ENCODE measurements at places on chromosomes 1 and 21.

DNA sequence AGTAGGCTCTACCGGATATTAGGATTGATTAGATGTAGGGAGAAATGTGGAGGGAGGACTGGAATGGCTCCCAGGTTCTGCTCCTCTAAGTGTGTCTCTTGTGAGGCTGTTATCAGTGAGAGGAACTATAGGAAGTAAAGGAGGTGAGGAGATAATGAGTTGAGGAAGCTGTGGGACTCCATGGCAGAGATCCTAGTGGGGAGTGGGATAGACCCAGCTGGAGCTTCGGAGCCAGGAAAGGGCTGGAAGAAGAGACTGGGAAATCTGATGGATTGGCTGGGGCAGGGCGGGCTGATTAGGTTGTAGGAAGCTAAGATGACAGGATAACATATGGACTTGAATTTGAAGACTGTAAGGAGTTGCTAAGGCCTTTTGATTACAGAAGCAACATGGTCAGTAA lies 14.8 kb upstream of the BCL9 start:
- DNase-seq, result no peak

DNA sequence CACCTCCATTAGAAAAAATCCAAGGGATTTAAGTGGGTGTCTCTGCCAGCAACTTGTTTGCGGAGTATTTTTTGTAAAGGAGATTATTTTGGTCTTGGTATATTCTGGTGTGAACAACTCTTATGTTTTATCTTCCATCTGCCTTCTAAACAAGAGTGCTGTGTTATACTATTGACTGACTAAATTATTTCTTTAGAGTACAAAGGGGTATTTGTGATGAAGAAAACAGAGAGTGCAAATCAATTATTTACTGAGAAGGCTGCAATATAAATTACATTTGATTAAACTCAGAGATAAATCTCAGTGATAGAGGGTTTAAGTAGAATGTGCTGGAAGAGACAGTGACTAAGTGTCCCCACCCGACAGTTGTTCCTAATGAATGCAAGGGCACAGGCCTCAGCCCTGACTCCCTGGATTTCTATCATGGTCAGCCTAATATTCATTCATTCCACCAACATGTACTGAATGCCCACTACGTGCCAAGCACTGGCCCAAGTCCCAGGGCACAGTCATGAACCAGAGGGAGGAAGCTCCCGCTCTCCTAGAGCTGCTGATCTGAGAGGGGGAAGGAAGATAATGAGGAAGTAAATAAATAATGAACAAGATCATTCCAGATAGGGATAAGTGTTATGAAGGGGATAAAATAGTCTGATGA lies 196.9 kb upstream of the C8B start:
- no peak for DNase-seq

DNA sequence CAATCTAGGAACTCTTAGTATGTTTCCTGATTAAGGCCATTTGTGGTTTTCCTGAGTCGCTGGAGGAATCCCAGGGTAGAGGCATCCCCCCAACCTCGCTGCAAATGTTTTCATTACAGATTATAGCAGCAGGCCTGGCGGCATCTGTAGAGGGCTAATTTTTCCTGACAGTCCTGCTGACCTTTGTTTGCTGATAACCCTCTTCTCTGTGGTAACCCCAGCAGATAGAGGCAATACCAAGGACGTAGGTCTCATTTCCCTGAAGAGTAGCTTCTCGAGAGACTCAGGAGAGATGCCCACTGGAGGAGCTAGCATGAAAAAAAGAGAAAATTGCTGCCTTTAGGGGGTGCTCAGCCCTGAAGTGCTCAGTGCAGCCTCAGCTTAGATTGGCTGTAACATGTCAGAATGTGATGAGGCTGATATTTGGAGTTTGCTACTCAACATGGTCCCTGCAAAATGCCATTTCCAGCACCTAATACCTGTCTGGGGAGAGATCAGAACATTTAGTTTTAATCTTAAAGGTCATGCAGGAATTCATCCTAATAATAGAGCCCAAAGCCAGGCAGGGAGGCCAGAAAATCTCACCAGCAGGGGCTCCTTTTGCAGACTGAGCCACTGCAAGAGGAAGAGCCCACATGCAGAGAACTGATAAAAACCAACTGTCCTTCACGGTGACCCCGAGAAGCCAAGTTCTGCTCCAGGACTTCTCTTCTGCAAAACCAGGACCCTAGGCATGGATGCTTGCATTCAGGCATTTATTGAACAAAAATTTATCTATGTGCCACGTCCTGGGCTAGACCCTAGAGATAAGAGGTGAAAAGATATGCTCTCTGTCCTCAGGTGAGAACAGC lies 184.5 kb downstream of the KAZN start:
- DNase-seq, result no peak

DNA sequence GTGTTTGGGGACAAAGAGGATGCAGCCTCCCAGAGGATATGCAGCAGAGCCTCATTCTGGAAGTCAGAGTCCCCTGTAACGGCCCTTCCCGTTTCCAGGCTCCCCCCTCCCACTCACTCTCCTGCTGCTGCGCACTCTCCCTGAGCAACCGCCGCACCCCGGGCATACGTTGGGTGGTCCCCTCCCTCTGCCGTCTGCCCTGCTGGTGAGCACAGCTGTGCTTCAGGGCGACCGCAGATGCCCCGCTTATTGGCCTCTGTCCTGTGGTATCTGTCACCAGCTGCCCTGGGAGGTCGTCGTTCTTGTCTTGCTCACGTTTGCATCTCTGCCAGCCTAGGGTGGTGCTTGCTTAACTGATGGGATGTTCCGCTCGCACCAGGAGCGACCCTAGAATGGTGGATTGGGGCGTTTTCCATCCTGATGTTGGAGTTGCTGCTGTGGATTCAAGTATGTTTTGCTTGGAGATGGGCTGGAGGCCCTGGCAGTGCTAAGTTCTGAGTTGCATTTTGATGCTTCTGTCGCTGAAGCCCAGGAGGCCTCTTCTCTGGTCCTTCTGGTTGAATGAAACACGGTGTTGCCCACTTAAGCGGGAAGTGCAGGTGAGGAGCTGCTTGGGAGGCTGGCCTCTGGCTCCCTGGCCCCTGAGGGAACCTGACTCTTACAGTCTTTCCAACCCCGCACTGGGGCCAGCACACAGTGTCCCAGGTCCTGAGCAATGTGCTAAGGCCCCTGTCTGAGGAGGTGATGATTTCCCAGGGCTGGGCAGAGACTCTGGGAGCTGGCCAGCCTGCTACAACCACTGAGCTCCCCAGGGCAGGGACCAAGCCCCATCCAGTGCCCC lies 3.2 kb downstream of the TMEM201 start:
- DNase-seq, result no peak

- no peak for DNase-seq
These were observed 185.1 kb upstream of the CAMK1G start for GRCh38 chr1:209398313-209398991.

DNA sequence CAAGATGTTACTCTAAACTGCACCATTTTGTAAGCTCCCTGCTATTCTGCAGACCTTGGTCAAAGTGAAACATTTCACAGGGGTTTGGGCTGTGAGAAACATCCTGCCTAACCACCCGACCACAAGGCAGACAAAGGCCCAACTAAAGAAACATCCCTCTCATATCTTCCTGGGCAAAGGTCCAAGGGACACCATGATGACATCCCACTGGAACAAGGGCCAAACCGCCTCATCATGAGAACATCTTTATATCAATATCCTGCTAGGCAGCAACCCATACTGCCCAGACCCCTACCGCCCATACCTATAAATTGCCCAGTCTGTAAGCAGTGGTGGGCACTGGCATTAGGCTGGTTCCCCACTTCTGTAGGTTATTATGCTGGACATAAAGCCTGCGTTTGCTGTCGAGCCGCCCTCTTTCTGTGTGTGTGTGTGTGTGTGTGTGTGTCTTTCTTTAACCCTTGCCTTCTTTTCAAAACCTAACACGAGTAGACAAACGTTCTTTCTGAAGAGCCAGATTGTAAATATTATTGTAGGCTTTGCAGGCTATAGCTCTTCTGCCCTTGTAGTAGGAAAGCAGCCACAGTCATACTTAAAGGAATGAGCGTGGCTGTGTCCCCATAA lies 1.0 kb upstream of the PPIE start:
- DNase-seq, result no peak

DNA sequence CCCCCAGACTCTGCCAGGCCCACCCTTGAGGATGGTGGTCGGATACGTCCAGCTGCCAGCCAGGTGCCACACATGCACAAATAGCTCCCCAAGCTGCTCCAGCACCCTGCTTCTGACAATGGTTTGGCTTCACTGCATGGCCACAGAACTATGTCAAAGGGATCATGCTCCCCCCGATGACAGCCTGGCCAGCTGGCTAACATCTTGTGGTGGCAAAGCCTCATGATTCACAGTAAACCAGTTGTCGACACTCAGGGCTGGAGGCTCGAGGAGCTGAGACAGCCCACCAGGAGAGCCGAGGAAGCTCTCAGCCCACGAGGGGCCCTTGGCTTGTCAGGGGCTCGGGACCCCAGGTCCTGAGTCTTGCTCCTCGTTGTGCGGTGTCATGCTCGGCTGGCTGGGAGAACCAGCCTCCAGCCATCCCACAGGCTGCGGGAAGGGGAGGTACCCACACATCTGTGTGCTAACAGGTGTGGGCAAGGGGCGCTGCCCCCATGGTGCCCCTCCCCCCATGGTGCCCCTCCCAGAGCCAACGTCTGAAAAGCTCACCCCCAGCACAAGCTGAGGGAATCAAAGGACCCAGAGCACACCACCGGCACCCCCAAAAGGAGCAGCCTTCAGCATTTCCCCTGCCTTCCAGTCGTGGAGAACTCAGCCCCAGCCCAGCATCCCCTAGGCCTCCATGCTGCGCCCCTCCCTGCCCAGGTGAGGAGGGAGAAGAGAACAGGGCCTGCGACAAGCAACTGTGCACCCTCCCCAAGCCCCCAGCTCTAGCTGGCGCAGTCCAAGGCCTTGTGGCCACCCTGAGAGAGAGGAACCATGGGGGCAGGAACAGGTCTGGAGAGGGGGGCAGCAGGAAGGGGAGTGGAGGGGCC lies 41.2 kb downstream of the KIF21B start:
- DNase-seq, result no peak

- peak; percentile 63 for DNase-seq
These were observed 24.2 kb upstream of the EYA3 start for GRCh38 chr1:28112388-28113241.

DNA sequence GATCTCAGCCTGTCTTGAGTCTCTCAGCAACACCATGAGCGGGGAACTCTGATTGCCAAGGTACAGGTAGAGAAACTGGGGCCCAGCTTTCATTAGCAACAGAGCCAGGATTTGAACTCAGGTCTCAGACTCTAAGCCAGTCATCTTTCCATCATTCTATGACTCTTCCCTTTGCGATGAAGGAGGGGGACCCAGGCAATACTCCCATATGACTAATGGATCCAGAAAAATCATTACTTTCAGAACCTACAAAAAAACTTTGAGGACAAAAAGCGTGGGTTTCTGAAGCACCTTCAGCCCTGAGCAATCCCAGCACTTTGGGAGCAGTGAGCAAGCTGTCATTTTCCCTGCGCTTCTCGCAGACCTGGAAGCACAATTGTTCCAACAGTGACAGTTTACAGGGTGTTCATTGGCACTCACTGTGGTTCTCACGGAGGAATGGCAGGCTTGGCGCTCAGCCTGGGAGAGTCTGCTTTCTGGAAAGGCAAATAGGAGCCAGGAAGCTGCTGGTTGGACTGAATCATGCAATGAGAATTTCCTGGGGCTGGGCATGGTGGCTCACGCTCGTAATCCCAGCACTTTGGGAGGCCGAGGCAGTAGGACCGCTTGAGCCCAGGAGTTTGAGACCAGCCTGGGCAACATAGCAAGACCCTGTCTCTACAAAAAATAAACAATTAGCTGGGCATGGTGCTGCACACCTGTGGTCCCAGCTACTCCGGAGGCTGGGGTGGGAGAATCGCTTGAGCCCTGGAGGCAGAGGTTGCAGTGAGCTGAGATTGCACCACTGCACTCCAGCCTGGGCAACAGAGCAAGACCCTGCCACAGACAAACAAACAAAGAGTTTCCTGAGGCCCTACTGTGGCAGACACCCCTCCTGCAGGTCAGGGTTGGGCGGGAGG lies 40.1 kb downstream of the SLC2A7 start:
- no peak for DNase-seq

GRCh38 chr1:24251501-24251900 lies 64.4 kb upstream of the IFNLR1 start:
- DNase-seq, result no peak

GRCh38 chr1:29282924-29283803 lies 46.8 kb downstream of the PTPRU start:
- peak; percentile 96 for DNase-seq

DNA sequence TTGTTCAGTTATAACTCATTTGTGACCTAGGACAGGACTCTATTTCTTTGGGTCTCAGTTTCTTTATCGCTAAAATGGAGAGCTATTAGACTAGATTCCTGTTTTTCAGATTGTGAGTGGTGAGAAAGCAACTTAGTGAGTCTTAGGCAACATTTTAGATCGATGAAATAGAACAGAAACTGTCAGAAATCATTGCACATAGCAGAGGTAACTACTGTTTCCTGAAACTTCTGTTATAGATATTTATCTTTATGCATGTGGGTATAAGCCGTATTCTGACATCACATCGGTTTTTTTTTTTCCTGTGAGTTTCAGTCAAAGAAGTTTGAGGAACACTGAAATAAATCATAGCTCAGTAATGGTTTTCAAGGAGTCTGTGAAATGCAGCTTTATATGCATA lies 42.1 kb upstream of the DNAJC6 start:
- no peak for DNase-seq

GRCh38 chr1:89822999-89823628 lies 2.3 kb downstream of the LRRC8D start:
- no peak for DNase-seq

GRCh38 chr1:187685333-187685732 lies 856.6 kb downstream of the PLA2G4A start:
- no peak for DNase-seq

DNA sequence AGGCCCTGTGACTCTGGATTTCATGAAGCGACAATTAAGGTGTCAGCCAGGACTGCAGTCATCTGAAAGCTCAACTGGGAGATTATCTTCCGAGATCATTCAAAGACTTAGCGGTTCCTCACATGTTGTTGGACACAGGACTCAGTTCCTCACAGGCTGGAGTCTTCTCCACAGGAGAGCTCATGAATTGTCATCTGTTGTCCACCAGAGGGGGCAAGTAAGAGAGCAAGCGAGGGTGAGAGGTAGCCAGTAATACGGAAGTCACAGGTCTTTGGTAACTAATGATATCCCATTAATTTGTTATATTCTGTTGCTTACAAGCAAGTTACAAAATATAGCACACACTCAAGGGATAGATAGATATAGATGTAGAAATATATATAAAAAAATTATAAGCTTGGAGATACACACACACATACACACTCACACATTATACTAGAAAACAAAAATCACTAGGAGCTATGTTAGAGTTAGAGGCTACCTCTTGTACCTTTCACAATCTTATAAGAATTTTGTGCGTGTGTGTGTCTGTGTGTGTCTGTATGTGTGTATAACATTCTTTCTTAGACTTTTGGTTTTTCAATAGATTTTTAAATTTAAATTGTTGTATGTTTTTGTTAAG lies 1695.3 kb downstream of the BRINP3 start:
- DNase-seq, result peak; percentile 71

DNA sequence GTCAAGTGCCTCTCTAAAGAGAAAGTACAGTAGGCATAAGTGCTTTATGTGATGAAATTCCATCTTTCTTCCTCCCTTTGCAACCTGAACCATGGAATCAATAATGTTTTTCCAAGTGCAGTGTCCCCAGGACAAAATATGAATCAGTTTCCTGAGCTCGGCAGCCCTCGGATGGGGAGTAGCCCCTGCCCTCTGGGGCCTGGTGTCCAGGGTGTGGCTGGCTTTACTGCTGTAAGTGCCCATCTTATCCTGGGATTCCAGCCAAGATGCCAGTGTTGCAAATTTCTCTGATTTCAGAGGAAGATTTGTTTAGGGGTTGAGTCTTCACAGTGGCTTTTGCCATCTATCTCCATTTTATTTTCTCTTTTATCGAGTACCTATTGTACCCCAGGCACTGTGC lies 40.5 kb upstream of the SRP9 start:
- DNase-seq, result no peak

Measured in HEK293T (cell line).